ENCODE measurements at places on chromosomes 6 and 20.

GRCh38 chr6:26158076-26158580 is 70.9 kb downstream of the HFE start:
- DNase-seq, result peak; percentile 71

DNA sequence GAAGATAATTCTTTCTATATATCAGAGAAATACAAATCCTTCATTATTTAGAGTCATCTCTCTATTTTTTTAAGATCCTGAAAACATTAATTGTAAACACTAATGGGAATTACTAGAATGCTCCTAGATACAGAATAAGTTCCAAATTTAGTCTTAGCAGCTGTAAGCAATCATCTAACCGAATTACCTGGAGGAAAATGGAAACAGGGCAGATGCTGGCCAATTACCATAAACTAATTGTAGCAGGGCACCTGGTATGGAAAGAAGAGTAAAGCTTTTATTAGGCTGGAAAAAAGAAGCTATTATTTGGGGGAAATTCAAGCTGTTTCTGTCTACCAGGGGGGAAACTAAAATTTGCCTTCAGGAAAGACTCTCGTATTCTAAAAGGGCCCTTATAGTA is 257.5 kb downstream of the MMUT start:
- no peak for DNase-seq

- DNase-seq, result no peak
These were observed 84.6 kb downstream of the PHACTR1 start for GRCh38 chr6:12801141-12801540.

GRCh38 chr6:150142670-150143515 is at the start of gene PPP1R14C:
TSS of gene PPP1R14C (plus strand) at chr6:150143044. CDS start at chr6:150143193, 149 bp downstream.
- peak; percentile 10 for DNase-seq

- DNase-seq, result no peak
These were observed 1.7 kb upstream of the MYO6 start for GRCh38 chr6:75747152-75747992.

GRCh38 chr6:90097356-90097755 is 199.3 kb downstream of the BACH2 start:
- DNase-seq, result no peak

- no peak for DNase-seq
These were observed 514 bp downstream of the TCFL5 start for GRCh38 chr20:62860924-62861691.

DNA sequence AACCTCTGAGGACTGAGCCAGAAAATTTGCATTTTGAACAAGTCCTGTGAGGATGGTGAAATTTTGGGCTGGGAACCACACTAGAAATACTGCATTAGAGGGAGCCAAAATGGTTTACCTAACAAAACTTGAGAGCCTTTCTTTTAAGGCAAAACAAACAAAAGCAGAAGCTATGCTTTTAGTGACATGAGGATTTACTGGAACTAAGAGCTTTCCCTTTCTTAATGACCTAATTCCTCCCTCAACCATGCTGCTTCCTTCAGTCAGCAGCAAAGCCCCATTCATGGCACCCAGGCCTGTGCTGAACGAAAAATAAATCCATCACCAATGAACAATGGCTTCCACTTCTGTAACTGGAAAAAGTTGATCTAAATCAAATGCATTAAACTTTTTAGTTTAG is 974.3 kb downstream of the HACE1 start:
- no peak for DNase-seq

DNA sequence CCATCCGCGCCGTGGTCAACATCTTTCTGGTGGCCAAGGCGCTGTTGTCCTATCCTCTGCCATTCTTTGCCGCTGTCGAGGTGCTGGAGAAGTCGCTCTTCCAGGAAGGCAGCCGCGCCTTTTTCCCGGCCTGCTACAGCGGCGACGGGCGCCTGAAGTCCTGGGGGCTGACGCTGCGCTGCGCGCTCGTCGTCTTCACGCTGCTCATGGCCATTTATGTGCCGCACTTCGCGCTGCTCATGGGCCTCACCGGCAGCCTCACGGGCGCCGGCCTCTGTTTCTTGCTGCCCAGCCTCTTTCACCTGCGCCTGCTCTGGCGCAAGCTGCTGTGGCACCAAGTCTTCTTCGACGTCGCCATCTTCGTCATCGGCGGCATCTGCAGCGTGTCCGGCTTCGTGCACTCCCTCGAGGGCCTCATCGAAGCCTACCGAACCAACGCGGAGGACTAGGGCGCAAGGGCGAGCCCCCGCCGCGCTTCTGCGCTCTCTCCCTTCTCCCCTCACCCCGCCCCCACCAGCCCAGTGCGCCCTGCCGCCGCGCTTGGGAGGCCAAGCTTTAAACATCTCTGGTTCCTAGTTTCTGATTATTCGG is 4.0 kb downstream of the SLC32A1 start:
- no peak for DNase-seq

- no peak for DNase-seq
These were observed 474.4 kb upstream of the RNF217 start for GRCh38 chr6:124487623-124488431.

DNA sequence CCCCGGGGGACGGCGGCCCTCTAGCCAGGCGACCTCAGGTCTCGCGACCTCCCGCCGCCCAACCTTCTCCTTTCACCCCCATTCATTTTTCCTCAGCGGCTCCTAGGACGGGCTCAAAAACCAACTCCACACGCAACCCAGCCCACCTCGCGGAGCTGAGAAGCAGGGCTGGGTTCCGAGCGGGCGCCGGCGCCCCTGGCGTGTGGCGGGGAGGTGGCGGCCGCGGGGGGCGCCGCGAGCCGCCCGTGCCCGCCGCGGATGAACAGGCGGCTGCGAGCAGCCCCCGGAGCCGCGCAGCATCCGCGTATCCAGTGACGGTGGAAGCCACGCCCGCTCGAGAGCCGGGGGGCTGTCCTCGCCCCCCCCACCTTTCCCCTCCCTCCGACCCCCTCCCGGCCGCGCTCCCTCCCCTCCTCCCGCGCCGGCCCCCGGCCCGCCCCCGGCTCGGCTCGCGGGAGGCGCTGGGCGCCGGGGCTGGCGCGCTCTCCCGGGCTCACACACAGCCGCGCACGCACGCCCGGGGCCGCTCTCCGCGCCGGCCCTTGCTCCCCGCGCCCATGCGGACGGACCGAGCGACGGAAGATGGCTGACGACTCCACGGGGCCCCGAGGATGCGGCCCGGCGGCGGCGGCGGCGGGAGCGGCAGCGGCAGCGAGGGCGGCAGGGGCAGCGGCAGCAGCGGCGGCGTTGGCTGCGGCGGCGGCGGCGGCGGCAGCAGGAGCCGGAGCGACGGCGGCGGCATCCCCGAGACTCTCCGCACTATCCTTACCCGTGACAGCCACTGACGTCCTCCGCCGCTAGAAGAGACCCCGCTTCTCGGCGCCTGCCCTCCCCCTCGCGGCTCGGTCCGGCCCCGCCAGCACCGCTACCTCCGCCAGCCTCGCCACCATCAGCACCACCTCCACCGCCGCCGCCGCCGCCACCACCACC is at the start of gene SOBP:
TSS of gene SOBP (plus strand) at position 482 of the 930 bp plus-strand sequence. CDS start 500 bp downstream, outside the sequence.
- DNase-seq, result no peak

DNA sequence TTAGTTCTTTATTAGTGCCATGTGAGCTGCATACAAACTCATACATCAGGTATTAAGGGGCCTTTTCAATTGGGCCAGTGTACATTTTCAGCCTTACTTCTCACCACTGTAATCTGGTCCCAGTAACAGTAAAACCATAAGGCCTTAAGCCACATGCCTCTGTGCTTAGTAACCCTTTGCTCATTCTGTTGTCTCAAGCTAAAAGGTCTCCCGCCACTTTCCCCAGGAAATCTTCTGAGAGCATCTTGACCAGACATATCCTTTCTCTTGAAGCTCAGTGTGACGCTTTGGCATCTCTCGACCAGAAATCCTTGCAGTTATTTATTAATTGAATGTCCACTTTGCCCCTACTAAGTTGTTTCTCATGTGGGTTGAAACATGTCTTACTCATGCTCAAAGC is 68.0 kb downstream of the CYP39A1 start:
- DNase-seq, result no peak

- no peak for DNase-seq
These were observed 48.2 kb upstream of the QKI start for GRCh38 chr6:163366288-163366687.

- no peak for DNase-seq
These were observed 9.1 kb downstream of the ZNF292 start for GRCh38 chr6:87164506-87164905.

DNA sequence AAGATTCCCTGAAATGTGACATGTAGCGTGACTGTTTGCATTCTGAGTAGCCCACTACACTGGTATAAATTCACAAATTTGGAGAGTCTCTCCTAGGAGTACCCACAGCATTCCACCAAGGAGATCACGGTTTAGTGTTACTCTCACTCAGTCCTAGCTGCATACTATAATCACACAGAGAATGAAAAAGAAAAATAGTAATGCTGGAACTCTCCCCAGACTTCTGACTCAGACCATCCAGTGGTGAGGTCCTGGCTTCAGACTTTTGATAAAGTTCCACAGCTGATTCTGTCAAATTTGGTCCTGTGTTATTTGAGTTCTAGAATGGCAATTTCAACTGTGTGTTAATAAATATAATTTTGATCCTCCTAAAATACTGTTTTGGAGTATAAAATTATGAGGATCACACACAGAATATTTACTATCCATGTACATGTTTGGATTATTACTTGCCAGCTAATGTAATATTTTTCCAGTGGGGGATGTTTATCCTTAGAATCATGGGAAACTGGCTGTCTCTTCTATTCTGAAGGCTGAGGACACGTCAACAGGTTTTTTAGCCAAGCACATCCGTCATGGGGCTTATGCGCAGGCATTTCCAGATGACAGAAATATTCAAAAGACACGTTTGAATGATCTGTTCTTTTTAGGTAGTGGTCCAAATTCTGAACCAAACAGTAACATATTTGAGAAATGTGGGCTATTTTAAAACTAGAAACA is 5.1 kb upstream of the KIAA0408 start:
- DNase-seq, result no peak

DNA sequence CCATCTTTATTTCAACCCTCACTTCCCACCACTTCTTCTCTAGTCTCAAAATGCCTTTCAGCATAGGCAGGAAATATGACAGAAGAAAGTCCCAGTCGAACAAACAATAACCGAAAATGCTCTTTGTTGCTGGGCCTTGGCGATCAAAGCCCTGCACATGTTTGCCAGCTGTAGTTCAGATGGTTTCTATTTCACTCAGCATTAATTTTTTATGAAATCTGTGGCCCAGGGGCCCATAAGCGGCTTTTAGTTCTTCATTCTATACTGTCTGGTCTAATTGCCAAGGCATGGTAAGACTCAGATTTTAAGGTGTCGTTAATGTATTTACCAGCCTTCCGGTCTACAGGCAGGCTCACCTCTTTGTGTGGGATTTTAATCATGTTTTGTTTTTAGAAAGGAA is 10.9 kb upstream of the F13A1 start:
- DNase-seq, result no peak

- DNase-seq, result no peak
These were observed 53.0 kb upstream of the GPR6 start for GRCh38 chr6:109925075-109925474.

DNA sequence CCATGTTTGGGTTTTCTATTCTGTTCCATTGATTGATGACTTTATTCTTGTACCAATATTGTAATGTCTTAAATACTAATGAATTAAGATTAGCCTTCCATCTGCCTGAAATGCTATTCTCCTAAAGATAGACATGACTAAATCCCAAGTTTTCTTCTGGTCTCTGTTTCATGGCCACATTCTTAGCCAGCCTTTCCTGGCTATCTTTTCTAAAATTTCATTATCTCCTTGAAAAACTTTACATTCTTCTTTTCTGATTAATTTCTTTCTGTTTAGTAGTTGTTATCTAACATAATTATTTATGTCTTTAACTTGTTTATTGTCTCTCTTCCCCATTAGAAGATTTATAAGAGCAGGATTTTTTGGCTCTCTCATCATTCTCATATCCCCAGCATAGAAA is 4.4 kb upstream of the PRIM2 start:
- no peak for DNase-seq

DNA sequence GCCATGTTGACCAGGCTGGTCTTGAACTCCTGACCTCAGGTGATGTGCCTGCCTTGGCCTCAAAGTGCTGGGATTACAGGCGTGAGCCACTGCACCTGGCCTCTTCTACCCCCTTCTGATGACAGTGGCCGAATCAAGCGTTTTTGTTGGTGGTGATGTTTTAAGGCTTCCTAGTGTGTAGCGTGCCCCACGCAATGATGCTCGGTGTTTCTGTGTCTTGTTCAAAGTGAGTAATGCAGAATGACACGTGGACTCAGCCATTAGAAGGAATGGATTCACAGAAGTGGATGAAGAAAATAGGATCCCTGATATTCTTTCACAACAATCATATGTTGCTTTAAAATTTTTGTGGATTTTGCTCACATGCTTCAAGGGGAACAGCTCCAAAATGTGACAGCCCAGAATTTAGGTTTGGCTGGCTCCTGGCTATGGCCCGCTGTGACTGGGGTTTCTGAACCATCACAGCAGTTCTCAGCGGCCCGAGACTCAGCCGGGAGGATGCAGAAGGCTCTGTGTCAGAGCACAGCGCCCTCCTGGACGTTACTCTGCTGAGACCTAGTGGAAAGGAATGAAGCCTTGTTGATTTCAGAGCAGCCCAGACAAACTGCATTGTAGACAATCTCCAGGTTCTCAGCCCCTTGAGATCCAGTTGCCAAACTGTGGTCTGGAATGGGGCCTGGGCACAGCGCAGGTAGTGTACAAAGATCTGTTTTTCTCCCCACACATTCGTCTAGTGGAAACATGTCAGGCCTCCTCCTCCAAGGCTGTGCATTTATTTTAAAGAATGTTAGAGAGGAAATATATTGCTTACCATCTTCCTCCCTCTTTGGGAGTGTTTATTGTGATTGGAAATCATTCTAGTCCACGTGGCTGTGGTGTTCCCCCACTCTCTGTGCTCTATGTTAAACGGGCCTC is 57.6 kb upstream of the TIAM2 start:
- no peak for DNase-seq

- DNase-seq, result no peak
These were observed 12.9 kb upstream of the NTSR1 start for GRCh38 chr20:62695448-62696414.

DNA sequence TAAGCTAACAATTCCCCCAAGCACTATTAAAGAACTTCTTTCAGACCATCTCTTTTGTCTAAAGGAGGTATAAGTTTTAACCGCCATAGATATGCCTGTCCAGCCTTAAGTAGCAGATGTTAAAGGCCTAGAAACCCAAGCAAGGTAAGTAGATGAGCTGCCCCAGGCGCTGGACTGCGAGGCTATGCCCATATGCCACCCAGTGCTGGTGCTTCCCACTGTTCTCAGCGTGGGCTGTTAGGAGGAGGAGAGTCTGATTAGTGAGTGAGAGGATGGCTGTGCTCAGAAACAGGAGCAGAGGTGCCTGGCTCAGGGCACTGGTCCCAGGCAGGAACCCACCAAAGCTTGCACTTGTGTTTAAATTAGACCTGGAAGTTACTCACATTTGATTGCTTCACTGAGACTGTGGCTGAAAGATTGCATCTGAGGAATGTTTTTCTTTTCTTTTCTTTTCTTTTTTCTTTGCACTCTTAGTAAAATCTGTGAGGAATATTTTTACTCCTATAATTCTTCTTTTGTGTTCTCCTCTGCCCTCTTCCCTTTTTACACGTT is 32.2 kb downstream of the PRPH2 start:
- DNase-seq, result no peak

GRCh38 chr20:2283706-2284423 is 11.9 kb upstream of the TGM3 start:
- no peak for DNase-seq

DNA sequence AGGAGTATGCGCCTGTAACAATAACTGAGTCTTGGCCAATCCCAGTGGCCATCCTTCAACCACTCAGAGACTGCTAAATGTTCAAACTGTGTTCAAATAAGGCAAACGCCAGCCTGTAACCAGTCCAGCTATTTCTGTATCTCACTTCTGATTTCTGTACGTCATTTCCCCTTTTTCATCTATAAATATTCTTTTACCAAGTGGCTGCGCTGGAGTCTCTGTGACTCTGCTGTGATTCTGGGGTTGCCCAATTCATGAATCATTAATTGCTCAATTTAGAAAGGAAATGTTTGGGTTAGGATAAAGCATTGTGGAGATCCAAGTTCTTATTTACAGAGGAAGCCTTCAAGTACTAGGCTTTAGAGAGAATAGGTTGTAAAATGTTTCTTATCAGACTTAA is 89.8 kb upstream of the UST start:
- no peak for DNase-seq
